ENCODE measurements at places on chromosomes 2 and 18.

DNA sequence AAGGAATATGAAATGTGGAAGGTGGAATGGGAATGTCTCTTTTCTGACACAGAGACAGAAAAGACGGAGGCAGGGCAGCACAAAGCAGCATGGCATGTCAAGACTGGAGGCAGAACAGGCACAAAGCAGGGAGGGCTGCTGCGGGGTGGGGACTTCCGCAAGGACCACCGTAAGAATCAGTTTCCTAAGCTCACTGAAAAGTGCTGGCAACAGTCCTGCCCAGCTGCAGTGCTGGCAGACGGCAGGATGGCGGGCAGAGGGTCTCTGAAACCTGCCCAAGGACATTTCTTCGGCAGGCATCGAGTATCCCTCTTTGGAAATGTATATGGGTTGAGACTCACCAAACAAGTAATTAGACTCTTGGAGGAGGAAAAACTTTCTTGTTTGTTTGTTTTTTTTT lies 54.9 kb downstream of the FAM178B start:
- DNase-seq = no peak

GRCh38 chr18:58267493-58267892 lies 223.5 kb downstream of the NEDD4L start:
- DNase-seq = no peak

- DNase-seq = no peak
Measured at GRCh38 chr2:3759331-3759730, 56.0 kb downstream of the DCDC2C start.

GRCh38 chr2:98269274-98269673 lies 77.0 kb upstream of the CNGA3 start:
- DNase-seq = no peak

DNA sequence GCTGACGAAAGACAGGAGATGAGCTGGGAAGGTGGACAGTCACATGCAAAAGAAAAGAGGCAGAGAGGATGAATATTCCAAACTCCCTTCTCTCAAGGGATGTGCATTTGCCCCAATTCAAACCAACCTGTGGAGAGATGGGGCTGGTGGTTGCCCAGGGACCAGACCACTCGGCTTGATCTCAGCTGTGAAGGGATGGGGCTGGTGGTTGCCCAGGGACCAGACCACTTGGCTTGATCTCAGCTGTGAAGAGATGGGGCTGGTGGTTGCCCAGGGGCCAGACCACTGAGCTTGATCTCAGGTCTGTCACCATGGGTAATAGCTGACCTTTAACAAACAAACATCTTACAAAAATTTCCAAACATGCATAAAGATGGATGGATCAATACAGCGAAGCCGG lies 42.5 kb upstream of the SALL3 start:
- DNase-seq = no peak

GRCh38 chr2:218896501-218897393 lies 16.1 kb downstream of the WNT10A start:
- DNase-seq = peak; percentile 85

GRCh38 chr18:74493689-74494088 lies 2.5 kb upstream of the CNDP2 start:
- peak; percentile 12 for DNase-seq

DNA sequence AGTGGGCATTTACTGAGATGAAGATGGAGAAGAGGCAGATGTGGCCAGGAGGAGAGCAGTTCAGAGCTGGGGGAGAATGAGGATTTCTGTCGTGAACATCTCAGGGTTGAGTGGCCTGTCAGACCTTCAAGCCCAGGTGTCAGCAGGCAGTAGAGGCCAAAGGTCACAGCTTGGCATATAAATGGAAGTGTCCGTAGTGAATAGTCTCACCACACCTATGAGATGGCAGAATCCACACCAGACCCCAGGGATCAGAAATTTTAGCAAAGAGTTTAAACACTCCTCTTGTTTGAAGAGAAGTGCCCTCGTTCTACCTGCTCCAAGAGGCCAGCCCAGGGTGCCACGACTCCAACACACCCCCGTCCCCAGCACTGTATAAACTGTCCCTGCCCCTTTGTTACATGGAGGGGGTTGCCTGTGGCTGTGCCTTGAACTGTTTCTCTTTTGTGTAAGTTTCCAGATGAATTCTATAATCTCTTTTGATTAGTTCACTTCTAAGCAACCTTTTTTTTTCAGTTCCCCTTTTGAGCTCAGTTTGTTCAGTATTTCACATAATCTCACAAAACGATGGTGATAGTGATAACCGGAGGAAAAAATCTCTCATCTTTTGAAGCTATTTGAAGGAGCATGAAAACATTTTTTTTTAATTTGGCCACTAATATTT lies 69.0 kb upstream of the TTC39C start:
- no peak for DNase-seq

DNA sequence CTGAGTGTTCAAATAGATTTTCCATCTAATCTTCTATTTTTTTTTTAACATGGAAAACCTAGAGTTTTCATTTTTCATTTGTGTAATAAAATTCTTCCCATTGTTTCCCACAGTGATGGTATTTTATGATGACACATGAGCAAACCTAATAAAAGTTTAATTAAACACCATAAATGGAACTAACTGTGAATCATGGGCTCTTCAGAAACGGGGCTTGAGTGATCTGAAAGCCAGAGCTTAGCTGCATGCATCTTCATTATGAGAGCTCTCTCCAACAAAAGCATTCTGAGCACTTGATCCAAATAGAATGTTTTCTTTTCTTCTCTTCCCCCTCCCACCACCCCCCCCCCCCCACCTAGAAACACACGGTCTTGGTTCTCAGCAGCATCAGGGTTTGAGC lies 82.1 kb upstream of the REV1 start:
- no peak for DNase-seq

- no peak for DNase-seq
Measured at GRCh38 chr2:176745543-176746200, 466.9 kb upstream of the HNRNPA3 start.

GRCh38 chr2:28445448-28446258 lies 50.2 kb upstream of the PLB1 start:
- DNase-seq = no peak

DNA sequence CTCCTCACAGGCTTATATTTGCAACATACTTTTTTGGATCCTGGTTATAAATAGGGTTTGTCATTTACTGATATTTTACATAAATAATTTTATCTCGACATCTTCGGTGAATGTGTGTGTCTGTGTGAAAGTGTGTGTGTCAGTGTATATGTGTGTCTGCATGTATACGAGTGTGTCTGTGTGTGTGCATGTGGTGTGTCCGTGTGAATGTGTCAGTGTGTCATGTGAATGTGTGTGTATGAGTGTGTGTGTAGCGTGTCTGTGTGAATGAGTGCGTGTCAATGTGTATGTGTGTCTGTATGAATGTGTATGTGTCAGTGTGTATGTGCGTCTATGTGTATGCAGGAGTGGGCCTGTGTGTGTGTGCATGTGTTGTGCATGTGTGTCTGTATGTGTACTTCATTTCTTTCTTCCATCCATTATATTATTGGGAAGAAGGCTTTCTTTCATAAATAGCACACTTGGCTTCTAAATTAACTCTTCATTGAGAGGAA lies 161.6 kb downstream of the ST6GAL2 start:
- DNase-seq = no peak

DNA sequence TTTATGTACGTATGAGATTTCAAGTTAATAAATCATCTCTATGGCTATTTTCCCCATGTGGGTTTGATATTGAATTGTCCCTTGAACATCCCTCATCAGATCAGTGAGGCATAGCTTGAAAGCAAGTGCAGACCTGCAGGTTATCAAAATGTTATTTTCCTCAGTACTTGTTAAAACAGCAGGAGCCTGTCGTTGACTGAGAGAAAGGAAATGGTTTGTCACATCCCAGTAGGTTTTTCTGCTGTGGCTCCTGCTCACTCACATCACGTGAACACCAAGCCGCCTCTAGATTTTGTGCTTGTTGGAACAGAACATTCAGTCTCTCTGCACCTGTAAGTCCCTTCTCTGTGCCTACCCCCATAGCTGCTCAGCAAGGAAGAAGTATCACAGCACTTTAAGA lies 340.3 kb downstream of the CELF4 start:
- no peak for DNase-seq

DNA sequence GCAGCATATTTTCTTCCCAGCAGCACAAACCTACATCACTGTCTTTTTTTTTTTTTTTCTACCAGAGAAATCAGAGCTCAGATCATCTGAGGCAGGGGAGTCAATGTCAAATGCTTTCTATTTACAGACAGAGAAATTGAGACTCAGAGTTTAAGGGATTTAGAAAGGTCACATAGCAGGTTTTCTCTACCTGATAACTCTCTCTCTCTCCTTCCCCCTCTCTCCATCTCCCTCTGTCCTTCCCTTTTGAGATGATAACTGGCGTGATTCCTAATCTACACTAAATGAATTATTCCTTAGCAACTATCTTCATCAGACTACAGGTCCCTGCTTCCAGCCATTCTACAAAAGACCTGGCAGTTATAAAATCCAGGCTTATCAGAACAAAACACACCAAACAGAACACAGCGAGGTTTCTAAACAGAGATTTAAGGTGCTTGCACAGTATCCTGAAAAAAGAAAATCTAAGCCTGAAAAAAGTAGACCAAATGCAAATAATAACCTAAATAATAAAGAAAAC lies 161.6 kb upstream of the PKDCC start:
- no peak for DNase-seq

- no peak for DNase-seq
Measured at GRCh38 chr2:202510911-202511310, 123.9 kb upstream of the FAM117B start.

DNA sequence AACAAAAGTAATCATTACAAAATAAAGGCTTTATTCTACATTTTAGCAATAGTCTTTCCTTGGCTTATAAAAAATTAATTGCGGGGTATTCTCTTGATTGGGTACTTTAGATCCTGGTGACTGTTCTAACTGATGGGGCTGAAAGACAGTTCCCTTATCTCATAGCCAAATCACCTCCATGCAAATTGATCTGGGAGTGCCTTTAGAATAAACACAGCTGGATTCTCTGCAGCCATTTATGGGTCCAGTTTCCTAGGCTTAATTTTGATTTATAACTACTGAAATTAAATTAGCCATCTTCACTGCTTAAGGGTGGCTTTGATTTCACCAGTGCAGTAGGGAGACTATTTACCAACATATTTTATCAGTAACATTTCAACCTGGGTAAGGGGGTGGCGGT lies 337.1 kb downstream of the NRXN1 start:
- DNase-seq = no peak

DNA sequence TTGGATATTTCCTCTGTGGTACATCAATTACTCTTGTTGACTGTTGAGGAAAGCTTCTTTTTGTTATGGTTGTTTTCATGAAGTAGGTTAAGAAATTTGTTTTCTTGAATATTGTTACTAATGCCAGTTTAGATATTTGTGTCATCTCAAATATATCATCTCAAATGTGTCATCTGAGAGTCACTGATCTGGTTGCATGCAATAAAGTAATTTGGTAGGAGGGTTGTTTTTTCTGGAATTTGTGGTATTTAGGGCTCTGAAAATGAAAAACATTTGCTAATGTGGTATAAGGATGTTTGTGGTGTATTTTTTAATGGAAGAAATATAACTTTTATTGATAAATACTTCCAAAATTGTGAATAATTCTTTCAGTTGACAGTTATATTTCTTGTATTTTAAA lies 117.7 kb downstream of the GREB1L start:
- DNase-seq = no peak

DNA sequence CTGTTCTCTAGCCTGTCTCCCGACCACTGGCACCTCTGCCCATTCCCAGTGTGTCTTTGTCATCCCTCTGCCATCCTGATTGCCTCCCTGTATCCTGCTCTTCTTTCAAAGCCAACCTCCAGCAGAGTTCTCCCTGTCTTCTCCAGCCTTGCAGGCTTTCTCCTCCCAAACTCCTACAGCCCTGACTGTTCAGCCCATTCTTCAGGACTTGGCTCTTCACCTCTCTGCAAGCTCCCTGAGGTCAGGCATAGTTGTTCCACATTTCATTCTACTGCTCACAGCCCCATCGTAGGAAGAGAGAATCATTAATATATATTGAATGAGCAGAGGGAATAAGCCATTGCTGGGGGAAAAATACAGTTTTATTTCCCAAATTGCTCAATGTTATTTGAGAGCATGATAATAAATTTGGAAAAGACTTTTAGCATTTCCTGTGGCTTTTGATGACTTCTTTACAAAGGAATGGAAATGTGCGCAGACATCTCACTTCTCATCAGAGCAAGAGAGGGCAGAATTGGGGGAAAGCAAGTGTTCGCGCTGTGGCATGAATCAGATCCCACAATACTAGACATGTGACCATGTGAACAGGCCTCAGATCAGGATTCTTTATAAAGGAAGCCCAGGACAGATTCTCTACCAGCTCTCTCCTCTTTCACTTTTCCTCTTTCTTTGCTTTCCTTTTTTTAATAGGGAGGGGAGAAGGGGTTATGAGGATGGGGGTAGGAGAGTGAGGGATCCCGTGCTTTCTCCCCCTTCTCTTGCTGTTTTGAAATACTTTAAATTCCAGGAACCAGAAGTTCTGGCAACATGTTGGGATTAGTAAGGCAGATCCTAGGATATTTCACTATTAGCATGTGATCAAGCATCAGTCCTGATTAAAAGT lies 37.4 kb downstream of the EPAS1 start:
- DNase-seq = no peak

- DNase-seq = no peak
Measured at GRCh38 chr2:65227020-65227455, 593 bp upstream of the ACTR2 start.

DNA sequence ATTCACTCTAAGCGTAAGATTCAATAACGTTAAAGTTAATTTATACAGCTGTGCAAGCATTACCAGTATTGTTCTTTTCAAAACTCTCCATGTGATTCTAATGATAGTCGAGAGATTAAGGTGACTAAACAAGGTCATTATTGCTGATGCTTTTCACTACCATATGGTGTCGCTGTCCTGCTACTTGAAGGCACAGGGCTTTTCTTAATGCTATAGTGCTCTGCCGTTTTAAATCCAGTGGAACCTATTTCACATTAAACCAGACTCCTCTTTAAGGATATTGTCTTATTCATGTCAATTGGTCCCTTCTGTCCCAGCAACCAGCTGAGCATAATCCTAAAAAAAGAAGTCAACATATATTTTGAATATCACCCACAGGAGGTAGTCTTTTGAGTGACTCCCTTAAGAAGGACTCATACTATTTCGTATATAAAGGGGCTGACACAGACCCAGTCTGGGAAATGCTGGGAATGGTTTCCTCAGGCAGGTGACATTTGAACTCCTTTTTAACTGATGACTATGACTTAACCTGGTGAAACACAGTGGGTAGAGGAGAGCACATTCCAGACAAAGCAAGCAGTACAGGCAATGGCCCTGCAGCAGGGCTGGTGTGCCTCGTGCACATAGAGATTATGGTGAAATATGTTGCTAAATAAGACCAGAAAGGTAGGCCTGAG lies 53.9 kb upstream of the CYTIP start:
- DNase-seq = no peak

- DNase-seq = no peak
Measured at GRCh38 chr2:48733067-48733503, 22.4 kb downstream of the LHCGR start.

- peak; percentile 50 for DNase-seq
Measured at GRCh38 chr2:24919037-24919505, 966 bp downstream of the ADCY3 start.

DNA sequence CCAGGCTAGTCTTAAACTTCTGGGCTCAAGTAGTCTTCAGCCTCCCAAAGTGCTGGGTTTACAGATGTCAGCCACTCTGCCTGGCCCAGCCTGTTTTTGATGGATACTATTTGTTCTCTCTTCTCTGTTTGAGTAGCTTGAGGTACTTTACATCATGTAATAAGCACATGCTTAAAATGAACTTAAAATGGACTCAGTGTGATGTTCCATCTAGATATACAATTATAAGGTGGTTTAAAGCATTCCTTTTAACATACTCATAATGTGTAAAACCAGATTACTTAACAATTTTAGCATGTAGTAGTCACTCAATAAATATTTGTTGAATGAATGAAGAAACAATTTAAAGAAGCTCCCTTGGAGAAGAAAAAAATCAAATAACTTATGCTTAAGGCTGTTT lies 9.6 kb downstream of the PTPRM start:
- DNase-seq = no peak
